ENCODE measurements at places on chromosomes 2 and 18.

- DNase-seq = no peak
These were observed 48.6 kb downstream of the TMEM18 start for GRCh38 chr2:628651-629050.

- DNase-seq = no peak
These were observed 444.2 kb downstream of the EIPR1 start for GRCh38 chr2:2933426-2933825.

- no peak for DNase-seq
These were observed 142.3 kb upstream of the FBXO11 start for GRCh38 chr2:48048476-48049171.

GRCh38 chr2:109202486-109202885 is 73.5 kb downstream of the SH3RF3 start:
- no peak for DNase-seq

- no peak for DNase-seq
These were observed 140.6 kb upstream of the DNMT3A start for GRCh38 chr2:25482341-25482740.

GRCh38 chr18:457140-457519 is 43.4 kb downstream of the COLEC12 start:
- DNase-seq = no peak

- DNase-seq = no peak
These were observed 46.7 kb downstream of the RPL37A start for GRCh38 chr2:216545359-216545758.

GRCh38 chr2:196823750-196824522 is 14.8 kb upstream of the C2orf66 start:
- no peak for DNase-seq

- DNase-seq = no peak
These were observed 61.6 kb downstream of the MEP1B start for GRCh38 chr18:32251466-32251865.

DNA sequence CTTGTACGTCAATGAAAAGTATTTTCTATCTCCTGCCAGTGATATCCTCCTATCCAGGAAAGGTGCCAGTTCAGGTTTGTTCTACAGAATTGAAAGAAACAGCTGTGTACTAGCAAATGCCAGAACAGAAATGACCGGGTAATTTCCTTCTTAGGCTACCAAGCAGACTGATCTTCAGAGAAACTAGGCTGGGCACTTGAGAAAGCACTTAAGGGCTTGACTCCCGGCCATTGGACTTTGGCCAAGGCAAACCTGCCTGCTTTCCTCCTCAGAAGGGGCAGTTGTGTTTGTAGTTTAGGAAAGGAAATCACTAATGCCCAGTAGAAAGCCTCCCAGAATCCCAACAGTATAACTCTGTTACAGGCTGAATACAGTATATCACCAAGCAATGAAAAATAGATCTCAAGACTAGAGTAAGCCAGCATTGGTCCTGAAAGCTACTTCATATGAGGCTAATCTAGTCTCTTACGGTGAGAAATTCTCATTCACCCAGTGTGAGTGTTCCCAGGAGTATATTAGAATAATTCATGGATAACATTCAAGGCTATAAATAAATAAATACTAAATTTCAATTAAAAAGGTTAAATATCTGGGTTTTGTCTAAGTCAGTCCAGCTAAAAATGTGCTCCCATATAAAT is 43.0 kb upstream of the COL5A2 start:
- DNase-seq = no peak

DNA sequence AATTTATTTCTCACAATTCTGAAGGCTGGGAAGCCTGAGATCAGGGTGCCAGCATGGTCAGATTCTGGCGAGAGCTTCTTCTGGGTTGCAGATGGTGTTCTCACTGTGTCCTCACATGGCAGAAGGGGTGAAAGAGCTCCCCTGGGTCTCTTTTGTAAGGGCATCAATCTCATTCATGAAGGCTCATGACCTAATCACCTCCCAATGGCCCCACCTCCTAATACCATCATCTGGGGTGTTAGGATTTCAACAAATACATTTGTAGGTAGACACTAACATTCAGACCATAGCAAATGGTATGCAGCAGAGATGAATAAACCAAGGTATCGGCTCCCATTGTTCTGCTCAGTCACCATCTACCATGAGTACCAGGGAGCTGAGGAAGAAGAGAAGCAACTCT is 32.7 kb downstream of the YPEL5 start:
- no peak for DNase-seq

DNA sequence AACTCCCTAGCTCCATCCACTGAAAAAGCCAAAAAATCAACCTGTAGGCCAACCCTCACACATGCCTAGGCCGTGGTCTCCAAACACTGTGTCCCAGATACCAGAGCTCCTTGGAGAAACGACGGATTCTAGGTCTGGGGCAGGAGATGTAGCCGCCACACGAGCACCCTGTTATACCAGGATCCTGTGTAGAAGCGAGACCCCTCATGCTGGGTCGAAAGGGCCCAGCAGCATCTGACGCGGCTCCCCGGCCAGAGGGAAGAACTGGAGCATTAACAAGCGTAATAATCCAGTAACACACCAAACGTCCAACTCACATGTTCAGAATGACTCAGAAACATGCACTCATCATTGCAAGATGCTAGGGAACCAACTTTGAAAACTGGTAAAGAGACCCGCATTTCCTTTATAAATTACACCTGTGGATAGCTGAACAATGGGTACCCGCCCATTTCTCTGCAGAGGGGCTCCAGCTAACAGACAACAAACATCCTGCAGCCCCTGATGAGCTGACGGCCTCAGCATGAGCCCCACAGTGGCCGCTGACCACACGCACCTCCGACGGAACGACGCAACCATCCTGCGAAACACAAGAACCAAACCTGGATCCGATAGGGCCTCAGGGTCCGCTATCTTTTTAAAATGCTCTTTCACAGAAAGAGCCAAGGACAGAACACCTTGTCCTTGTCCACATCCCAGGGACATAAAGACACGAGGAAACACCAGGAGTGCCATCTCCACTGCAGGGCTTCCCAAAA is 14.2 kb downstream of the SLC66A2 start:
- DNase-seq = no peak

GRCh38 chr2:217866457-217866856 is 136.3 kb downstream of the TNS1 start:
- DNase-seq = no peak

GRCh38 chr18:8673256-8674209 is 31.8 kb upstream of the MTCL1 start:
- no peak for DNase-seq

GRCh38 chr2:6080932-6081753 is 389.0 kb downstream of the SOX11 start:
- no peak for DNase-seq

DNA sequence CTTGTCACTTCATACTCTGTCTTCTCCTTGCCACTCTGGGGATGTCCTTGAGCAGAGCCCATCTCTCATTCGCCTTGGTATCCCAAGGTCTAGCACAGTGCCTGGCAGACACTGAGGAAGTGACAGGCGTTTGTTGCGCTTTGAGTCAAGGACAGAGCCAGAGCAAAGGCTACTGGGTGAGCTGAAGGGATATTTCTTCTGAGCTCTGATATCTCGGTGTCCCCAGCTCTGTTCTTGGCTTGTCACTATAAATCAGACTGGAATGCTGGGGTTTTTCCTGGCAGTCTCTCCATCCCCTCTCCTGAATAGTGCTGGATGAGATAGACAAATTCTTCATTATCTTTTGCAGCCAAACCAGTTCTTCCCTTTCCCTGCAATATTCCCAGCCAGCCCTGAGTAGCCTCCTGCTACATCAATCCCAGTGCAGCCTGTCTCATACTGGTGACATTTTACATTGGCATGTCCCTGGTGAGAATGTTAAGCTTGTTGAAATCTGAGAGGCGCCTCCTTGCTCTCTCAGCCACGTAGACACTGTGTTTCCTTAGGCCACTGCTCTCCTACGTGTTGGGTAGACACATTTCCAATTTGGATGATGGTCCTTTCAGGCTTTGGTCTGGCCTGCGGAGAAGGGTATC is 61.7 kb downstream of the CTIF start:
- DNase-seq = no peak

GRCh38 chr2:232698556-232699091 is 1.5 kb downstream of the GIGYF2 start:
- no peak for DNase-seq

GRCh38 chr18:69257861-69258458 is 142.7 kb upstream of the DOK6 start:
- DNase-seq = no peak

GRCh38 chr2:239396881-239397681 is 3.7 kb downstream of the HDAC4 start:
- no peak for DNase-seq

GRCh38 chr2:183416753-183417152 is 292.5 kb downstream of the NUP35 start:
- DNase-seq = no peak

DNA sequence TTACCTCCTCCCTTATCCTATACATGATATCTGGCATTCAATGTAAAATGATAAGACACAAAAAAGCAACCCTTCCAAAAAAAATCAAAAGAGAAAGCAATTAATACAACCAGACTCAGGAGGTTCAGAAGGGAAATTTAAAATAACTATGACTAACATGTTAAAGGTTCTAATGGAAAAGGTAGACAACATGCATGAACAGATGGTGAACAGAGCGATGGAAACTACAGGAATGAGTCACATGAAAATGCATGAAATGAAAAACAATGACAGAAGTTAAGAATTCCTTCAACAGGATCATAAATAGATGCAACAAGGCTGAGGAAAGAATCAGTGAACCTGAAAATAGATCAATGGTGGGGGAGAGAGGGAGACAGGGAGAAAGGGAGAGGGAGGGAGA is 26.1 kb upstream of the ERCC3 start:
- DNase-seq = no peak

DNA sequence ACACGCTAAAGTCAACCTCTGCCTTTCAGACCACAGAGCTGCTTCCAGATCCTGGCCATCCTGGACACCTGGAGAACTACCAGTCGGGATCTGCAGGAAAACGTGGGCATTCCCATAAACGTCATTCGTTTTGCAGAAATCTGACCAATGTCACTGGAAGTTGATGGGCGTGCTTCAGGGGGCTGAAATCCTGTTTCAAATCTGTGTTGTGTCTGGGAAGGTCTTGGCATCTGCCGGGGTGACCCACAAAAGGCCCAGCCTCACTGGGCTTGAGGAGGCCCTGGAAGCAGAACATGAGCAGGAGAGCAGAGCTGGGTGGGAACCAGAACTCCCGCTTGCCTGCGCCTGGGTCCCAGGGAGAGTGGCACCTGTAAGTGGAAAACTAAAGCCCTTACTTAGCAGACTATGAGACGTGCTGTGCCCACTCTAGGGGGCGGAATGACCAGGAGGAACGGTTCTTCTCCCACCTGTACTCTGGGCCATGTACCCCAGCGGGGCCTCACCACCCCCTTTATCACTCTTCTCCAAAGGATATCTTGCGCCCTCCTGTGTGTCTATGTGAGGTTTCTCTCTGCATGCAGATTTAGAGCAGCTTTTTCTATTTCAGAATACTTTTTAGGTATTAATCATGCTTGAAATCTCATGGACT is 200.9 kb downstream of the FAM210A start:
- DNase-seq = no peak

DNA sequence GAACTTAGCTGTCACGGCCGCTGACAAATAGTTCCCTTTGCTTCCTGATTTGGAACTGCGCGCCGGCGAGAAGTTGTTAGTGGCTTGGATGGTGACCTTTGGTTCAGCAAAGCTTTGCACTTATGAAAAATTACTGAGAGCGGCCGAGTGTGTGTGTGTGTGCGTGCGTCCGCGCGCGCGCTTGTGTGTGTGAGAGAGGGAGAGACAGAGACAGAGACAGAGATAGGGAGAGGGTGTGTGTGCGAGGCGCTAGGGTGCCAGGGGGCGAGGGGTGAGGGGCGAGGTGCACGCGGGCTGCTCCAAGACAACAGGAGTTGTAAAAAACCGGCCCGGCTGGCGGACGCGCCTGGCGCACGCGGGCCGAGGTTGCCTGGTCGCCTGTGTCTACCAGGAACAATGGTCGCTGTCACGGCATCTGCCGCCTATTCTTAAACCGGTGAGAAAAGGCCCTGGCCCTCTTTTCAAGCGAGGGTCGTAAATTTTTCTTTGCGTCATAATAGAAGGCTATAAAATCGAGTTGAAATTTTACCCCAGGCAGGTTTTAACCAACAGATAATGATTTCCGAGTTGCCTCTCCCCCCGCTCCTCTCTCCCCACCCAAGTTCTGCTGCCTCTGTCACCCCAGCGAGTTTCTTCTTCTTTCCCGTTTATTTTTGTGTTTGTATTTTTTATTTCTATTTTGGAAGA is 535 bp downstream of the HOXD3 start:
- no peak for DNase-seq

DNA sequence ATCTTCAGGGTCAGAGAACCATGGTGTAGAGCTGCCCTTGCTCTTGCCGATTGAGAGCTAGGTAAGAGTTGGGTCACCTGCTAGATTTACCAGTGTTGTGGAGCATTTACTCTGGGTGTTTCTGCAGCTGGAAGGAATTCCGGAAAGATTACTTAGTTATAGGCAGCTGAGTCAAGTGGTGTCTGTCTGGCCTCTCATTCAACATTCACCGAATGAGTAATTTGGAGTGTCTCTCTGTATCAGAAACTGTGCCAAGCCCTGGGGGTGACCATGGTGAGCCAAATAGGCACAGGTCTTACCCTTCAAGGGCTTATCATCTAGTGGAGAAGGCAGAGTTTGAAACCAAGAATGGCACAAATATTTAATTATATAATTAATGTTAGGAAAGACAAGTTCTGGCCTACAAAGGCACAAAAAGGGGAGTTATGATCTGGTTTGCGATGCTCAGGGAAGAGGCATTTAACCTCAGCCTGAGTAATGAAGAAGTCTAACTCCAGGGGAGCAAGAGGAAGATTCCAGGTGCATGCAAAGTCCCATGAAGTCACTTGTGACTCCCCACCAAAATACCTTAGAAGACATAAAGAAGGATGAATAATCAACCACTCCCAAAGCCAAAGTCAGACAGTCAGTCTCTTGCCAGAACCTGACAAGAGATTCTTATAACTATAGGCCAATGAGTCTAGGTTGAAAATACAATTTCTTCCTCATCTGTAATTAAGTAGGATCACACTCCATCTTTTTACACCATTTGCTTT is 12.5 kb downstream of the SETBP1 start:
- DNase-seq = no peak

- DNase-seq = no peak
These were observed 107.3 kb downstream of the DYSF start for GRCh38 chr2:71560638-71561011.

GRCh38 chr2:167992278-167992677 is 255.1 kb downstream of the STK39 start:
- DNase-seq = no peak

DNA sequence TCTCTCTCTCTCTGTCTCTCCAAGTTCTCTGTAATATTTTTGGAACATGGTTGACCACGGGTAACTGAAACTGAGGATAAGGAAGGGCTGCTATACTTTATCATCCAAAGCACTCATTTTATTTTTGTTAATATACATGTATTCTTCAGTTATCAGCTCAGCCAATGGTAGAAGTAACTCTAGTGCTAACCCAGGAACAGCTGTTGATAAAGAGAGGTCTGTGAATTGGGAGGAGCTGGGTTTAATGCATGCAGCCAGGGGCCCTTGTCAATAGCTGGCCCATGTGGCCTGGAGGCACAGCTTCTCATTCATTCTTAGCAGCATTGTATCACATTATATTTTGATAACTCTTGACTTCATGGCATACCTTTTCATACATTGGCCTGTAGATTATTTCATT is 401.6 kb downstream of the EPHA4 start:
- no peak for DNase-seq

Measured in activated CD4-positive, alpha-beta T cell treated with anti-CD3 and anti-CD28 coated beads for 1 hour (primary cell).